ENCODE measurements at places on chromosomes 4 and X.

DNA sequence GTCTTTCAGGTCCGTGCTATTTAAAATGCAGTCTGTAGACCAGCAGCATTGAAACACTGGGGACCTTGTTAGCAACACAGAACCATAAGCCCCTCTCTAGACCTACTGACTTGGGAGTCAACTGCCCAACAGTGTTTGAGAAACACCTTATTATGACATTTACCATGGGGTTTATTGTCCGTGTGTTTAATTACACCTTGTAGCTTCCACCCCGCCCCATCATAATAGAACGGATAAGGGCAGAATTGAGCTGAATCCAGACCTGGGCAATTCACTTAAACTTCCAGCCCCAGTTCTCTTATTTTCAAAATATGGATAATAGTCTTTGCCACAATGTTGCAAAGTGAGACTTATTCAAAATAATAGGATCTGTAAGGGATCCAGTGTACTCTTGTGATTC lies 30.6 kb upstream of the CLNK start:
- no peak for DNase-seq

DNA sequence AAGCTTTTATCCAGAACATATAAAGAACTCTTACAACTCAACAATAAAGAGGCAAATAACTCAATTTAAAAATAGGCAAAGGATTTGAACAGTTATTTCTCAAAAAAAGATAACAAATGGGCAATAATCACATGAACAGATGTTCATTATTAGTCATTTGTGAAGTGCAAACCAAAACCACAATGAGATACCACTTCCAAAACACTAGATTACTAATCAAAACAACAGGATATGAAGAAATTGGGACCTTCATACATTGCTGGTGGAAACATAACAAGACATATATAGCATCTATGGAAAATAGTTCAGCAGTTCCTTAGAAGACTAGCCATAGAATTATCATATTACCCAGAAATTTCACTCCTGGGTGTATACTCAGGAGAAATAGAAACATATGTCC lies 224.6 kb downstream of the FBXO8 start:
- no peak for DNase-seq

DNA sequence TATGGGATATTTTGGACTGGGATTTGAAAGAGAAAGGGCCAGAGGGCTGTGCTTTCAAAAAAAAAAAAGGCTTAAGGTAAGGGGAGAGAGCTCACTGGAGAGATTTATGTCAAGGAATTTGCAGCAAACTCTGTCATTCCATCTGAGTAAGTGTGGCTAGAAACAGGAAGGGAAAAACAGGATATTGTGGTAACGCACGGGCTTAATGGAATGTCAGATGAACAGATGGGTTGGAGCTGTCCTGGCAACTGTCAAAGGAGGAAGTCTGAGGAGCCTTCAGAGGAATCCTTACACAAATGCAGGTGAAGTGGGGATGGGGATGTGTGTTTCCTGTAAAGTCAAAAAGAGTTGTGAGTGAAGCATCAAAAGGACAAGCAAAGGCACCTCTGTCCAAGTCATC lies 15.1 kb upstream of the NKX3-2 start:
- DNase-seq: no peak

DNA sequence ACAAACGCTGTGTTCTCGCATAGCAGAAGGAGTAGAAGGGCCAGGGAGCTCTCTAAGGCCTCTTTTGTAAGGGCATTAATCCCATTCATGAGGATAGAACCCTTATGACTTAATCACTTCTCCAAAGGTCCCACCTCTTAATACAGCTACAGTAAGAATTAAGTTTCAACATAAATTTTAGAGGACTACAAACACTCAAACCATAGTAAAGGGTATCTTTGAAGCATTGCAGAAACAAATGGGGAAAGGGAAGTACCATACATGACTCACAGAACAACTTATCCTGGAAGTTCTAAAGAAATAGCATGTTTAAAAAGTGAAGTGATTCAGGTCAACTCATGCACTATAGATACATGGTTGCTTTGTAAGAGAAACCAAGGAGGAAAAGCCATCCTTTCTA lies 680.8 kb downstream of the RPA4 start:
- DNase-seq: no peak

DNA sequence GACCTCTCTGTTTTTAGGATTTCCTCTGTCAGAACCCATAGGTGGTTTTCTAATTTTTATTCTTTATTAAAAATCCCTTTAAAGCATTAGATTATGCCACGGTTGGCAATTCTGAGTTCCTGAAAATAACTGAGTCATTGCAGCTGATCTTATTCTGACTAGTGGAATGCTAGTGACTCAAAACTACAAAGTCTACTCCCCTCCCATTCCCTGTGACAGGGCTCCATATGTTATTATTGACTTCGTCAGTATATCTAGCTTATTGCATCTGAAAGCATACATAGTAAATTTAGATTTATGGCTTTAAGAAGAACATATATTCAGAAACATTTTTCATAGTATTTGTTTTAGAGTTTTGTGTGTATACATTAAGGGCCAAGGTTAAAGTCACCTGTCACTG lies 38.5 kb downstream of the HERC3 start:
- no peak for DNase-seq

DNA sequence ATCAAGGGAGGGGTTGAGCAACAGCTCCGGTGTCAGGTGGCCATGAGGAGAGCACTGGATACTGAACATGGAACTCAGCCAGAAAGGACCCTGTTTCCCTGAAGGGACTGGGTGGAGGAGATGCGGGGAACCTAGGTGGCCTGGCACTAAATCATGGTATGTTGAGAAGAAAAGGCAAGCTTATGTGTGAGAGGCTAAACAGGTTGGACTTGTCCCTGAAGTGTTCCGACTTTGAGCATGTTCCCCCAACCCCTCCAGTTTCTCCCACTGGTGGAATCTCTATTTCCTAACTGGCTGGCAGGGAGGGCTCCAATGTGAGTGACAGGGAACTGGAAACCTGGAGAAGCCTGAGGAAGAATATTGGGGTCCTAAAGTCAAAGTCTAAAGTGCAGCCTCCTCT lies 69.5 kb downstream of the PLAC1 start:
- no peak for DNase-seq

GRCh38 chr4:151700566-151701316 lies 60.1 kb downstream of the GATB start:
- no peak for DNase-seq

DNA sequence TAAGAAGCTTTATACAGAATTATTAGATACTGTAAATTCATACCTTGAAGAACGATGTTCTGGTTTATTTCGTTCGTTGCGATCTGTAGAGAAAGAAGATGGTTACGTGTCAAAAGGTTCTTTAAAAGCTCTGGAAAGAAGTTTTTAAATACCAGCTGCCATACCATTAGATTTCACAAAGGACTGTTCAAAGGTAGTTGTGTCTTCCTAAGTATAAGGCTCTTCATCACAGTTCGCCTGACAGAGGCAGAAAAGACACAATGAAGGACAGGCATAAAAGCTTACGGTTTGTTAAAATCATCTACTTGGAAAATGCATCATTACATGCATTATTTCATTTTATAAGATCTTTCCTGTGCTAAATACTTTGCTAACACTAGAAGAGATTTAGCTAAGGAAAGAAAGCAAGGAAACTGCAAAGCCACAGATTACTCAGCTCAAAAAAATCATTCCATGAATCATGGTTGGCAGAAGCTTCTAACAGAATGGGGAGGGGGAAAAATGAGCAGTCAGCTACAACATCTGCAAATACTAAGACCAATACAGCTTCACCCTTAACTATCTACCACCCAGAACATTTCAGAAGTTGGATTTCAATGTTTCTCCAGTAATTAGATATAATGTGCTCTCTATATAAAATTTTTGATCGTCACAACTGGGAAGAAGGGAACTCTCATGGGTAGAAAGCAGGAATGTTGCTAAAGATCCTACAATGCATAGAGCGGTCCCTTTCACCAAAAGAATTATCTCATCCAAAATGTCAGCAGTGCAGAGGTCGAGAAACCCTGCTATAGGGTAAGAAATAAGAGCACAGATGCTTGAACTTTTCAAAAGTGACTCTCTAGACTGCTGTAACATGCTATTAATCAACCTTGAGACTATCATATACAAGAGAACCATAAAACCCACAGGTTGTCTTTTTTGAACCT lies 50.7 kb upstream of the PRSS48 start:
- peak; percentile 89 for DNase-seq

DNA sequence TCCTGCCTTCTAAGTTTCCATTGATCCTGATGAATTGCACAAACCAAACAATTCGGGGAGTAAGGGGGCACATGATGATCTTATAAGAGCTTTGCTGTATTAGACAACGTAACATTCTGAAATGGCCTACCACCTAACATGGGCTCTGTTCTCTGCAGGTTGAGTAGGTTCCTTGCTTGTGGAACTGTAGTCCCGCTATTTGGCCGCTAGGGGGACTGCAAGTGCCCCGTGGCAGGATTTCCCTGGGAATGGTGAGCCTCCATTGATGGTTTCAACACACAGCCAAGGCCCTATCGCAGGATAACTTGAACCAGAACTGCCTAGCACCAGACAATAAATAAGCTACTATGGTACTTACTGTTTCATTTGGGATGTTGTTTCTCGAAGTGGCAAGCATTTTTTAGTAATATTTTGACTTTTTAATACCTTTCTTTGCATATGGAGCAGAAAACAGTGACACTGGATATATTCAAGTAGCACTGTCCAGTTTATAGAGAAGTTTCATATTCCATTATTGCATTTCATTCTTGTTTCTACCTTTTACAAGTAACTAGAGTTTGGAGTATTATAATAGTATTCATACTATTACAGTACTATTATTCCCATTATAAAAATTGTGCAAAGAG lies 11.9 kb downstream of the AR start:
- DNase-seq: no peak

- DNase-seq: no peak
Measured at GRCh38 chr4:2363056-2363721, 55.3 kb downstream of the ZFYVE28 start.

GRCh38 chr4:874971-875817 lies 49.3 kb upstream of the CPLX1 start:
- no peak for DNase-seq

- DNase-seq: no peak
Measured at GRCh38 chr4:26237916-26238315, 82.9 kb upstream of the RBPJ start.

- DNase-seq: no peak
Measured at GRCh38 chr4:78528327-78528726, 23.2 kb upstream of the ANXA3 start.

DNA sequence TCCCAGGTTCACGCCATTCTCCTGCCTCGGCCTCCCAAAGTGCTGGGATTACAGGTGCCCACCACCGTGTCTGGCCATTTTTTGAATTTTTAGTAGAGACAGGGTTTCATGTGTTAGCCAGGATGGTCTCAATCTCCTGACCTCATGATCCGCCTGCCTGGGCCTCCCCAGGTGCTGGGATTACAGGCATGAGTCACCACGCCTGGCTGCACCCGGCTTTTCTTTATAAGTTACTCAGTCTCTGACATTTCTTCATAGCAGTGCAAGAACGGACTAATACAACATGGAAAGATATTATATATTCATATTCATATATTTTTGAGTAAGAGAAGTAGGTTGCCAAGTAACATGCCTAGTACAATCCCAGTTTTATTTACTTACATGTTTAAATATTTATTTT lies 22.9 kb downstream of the SHROOM3 start:
- DNase-seq: no peak

GRCh38 chrX:123959281-123960063 lies 2.0 kb upstream of the STAG2 start:
- no peak for DNase-seq

DNA sequence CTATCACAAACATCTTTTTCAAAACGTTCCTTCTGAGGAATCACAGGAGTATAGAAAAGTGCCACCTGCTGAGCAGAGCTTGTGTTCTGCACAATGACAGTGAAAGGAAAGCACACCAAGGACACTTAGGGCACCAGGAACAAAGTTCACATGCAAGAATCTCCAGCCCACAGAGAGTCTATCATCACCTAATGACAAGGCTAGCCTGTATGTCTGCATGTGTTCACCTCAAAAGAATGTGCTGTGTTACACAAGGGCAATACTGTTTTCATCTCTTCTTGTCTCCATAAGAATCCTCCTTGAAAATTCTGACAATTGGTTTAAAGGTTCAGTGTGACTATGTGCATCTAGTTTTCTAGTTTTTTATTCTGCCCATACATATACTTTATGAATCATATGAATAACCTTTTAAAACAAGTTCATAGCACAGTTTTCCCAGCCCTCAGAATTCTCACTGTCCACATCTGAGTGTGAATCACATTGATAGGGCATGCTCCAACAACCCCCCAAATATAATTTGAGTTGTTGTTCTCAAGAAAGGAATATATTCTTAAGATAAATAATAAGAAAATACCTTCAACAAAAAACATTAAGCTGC lies 118.0 kb downstream of the PWWP3B start:
- DNase-seq: no peak

DNA sequence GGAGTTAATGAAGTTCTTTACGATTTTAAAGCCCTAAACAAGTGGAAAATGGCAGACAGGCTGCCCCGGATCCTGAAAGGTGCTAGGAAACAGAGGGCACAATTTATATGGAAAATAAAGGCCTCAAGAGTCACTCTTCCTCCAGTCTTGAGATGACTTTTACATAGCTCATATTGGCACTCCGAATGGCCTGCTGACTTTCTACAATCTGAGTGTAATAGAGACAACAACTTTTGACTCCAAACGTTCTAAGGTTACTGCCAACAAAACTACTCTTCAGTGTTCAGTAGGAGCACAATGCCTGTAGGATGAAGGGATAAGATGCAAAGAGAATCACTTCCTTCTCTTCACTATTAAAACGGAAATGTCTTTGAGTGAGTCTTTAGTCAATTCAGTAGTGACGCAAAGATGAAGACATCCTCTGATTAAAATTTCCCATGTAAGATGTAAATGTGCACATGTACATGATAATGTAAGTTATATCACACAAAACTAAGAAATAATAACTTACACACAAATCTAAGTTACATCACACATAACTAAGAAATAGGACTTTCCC lies 40.5 kb downstream of the VEGFC start:
- no peak for DNase-seq

DNA sequence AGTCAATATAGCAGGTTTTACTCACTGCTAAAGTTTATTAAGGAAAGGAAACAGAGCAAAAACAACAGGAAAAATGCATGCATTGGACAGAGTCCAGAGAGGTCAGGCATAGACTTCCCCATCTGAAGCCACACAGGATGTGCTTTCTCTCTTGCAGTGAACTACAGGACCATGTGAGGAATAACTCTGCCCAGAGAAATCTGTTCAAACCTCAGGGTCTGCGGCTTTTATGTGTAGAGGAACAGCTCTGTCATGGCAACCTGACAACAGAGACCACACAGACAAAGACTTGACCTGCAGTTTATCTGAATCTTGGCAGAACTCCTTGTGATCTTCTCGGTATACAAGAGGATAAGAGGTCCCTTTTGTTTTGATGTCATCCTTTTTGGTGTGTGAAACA lies 46.3 kb upstream of the LONRF3 start:
- peak; percentile 0 for DNase-seq

GRCh38 chr4:103853627-103854026 lies 133.8 kb upstream of the TACR3 start:
- no peak for DNase-seq

DNA sequence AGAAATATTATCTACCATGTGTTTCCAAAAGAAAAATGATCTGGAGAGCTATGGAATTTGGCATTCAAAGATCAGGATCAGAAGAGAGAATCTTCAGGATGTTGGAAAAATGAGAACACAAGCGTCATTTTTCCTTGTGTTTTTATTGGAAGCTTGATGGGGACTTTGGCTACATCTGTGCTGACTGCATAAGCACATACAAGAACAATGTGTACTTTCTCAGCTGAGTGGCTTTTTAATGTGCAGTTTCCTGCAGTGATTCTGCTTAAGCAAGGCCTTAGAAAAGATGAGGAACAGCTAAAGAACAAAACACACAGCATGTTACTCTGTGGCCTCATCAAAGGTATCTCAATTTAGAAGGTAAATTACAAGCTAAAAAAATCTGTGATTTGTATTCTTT lies 1039.9 kb downstream of the GLUD2 start:
- peak; percentile 46 for DNase-seq
